Suprapubic skin (tissue), 4 donors: ENCODE measurements at places on chromosomes 13 and 19.

GRCh38 chr13:57698851-57699250 is 67.3 kb downstream of the PCDH17 start:
- no peak for DNase-seq

GRCh38 chr19:15640294-15640903 is at the start of gene CYP4F3:
TSS of gene CYP4F3 (plus strand) at chr19:15640897. CDS start at chr19:15641416, 519 bp downstream.
- DNase-seq, result peak; percentile 77

GRCh38 chr13:31765138-31765785 is 25.9 kb downstream of the RXFP2 start:
- no peak for DNase-seq

- DNase-seq, result no peak
These were observed 2.9 kb upstream of the ARHGEF7 start for GRCh38 chr13:111112196-111112595.

DNA sequence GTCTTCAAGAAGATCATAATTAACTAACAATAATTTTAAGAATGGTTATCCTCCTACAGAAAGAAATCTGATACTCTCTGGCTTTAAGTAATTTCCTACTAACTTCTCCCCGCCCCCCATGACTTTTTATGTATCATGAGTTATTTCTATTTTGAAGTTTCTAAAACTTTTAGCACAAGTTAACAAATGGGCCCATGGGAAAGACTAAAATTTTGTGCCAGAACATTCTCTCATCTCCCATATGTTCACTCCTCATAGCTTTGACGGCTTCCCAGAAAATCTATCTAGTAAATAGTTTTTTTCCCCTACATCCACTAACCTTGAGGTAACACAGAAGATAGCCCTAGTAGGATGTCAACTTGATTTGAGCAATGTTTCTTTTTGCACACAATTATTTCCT is 148.3 kb downstream of the POSTN start:
- DNase-seq, result no peak

GRCh38 chr19:45616704-45617017 is 14.6 kb upstream of the GPR4 start:
- DNase-seq, result no peak

GRCh38 chr19:53396525-53396868 is 1.5 kb downstream of the ZNF765 start:
- DNase-seq, result no peak
